ENCODE measurements at places on chromosomes 5 and 9.

GRCh38 chr5:107630184-107630583 is 40.6 kb downstream of the EFNA5 start:
- DNase-seq = no peak

DNA sequence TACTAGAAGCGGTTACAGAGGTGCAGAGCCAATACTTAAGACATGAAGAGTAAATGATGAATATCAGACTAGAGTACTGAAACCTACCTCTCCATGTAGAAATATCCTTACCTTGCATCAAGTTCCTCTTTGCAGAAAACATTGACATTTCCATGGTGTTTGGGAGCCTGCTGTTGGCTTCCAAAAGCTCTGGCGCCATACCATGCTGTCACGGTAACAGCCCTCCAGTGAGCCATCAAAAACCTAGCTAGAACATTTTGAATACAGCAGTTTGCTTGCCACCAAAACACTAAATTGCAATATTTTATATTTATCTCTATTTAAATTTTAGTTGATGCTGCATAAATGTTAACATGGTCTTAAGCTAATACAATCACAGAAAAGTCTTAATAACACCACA is 144.1 kb upstream of the LRRTM2 start:
- DNase-seq = no peak

- no peak for DNase-seq
These were observed 163.3 kb upstream of the HMHB1 start for GRCh38 chr5:143648696-143649095.

DNA sequence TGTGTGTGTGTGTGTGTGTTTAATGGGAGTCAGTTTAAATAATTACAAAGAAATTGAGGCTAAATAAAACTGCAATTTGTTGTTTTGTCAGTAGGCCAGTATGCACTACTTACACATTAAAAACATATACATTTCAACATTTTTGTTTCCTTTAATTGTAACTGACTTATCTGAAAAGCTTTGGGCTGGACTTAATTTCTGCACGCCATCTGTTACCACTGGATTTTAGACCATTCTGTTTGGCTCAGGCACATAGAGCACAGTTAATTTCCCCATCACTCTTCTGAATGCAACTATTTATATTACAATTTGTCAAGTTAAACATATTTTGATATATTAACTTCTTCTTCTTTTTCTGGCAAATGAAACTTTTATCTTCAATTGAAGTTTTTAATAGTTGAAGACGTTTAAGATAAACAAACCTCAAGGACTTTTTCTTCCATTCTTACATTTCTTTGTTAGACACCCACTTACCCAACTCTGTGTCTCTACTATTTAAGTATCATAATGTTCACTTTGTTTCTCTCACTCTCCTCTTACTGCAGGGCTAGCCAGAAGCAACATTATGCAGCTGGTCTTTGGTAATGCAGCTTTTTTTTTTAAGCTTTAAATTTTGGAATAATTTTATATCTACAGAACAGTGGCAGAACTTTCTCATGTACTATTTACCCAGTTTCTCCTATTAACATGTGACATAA is 253.4 kb upstream of the ANKH start:
- no peak for DNase-seq

DNA sequence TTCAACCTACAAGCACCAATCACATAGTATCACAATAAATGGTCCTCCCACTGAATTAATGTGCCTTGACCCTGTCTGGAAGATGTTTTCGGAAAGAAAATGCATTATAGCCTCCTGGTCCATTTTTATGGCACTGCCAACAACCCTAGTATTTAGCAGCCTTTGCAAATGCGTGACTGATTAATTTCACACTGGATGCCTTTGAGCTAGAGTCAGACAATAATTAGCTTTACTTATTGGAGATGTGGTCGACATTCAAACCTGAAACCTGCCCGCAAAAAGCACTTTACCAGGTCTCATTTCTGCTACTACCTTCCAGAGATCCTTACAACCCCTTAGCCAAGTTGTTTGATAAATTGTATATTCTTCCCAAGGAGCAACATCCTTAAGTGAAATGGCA is 119.3 kb upstream of the DPYSL3 start:
- no peak for DNase-seq

DNA sequence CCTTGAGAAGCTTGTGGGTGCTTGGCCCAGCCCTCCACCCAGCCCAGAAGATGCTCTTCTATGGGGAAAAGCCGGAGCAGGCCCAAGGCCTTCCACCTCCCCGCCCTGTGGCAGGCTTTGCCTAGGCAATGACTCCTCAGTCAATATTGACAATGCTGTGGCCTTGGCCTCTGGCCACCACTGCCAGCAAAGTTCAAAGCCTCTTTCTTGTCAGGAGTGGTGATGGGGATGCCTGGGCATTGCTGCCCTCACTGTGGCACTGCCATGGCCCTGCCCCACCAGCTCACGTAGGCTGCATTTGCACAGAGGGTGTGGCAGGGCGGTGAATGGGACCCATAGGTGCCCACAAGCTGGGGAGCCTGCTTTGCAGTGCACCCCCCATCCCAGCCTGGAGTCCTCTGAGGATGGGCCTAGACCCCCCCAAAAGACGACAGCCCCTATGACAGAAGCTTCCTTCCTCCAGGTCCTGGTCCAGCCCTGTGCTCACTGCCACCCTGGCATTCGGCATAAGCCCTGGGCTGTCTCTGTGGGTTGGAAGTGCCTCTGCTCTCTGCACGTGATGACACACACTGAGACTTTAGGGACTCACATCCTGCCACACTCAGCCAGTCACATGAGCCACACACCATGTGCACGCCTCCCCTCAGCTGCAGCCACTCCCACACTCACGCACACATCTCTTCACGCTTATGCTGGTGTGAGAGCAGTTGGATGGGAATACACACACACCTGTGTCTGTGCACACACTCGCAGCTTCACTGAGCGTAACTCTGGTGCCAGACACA is 31.1 kb downstream of the MORN5 start:
- DNase-seq = no peak

- DNase-seq = no peak
These were observed 107.0 kb upstream of the CTSL start for GRCh38 chr9:87618931-87619330.

DNA sequence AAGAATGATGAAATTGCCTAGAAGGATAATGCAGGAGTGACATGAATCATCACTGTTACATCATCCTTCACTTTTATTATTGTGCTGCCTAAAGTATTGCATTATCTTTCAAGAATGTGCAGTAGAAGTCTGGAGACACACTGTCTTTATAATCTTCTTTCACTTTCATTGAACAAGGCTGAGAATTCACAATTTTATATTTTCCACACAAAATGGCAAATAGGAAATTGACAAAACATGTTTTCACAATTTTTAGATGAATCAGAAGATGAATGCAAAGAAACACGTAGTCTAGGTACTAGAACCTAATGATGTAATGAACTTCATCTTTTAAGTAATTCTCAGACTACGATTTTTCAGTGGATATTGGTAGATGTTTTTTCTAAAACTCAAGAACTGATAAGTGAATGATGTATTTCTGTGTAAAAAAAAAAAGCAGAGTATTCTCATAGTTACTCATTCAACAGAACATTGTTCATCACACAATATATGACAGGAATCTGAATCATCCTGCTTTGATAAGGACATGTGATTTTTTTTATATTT is 131.5 kb upstream of the GRHPR start:
- no peak for DNase-seq

- no peak for DNase-seq
These were observed 57.6 kb downstream of the FOXD1 start for GRCh38 chr5:73390972-73391371.

- DNase-seq = no peak
These were observed 1.0 kb upstream of the UBTD2 start for GRCh38 chr5:172284611-172284980.

DNA sequence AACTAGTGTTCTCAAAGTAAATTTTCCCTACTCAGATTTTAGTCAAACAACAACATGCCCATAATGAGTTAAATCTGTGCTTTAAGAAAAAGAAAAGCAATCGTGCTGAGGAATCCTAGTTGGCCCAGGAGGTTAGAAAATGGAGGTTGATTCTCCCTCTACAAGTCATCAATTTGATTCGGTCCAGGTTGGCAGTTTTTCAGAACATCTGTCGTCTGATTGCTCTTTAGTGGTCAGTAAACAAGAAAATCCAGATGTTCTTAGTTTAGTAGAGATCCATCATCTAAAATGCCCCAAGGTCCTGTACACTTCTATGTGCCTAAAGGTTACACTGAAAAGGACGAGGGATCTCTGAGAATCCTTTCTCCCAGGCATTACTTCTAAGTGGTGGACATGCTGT is 659.2 kb downstream of the MTRR start:
- DNase-seq = no peak

- DNase-seq = no peak
These were observed 363.4 kb upstream of the SLC30A5 start for GRCh38 chr5:68730220-68730978.

DNA sequence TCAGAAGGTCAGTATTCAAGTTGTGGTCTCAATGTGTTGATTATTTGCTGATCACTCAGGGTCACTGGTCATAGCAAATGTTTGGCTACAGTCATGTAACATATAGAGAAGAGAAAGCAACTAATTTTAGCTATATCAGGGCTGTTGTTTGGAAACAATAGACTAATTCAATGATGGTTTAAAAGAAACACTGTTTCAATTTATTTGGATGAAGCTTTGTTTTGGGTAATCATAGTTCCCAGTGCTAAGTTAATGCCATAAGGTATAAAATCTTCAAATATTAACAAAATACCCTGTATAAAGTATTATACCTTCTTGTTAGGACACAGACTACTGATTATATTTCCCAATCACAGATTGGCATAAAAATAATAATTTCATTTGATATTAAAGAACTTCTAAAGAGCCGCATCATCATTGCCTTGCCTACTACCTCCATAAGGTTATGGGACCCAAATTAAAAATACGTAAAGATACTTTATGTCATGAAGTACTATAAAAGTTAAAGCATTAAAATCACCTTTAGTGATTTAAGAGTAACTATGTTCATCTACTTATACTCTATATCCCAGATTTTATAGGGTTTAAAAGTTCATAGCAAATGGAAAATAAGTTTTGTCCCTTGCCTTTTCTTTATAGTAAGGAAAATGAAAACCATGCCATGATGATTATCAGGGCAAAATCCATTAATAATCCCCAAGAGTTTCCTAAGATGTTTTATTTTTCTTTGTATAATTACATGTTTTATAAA is 6.0 kb downstream of the NR3C1 start:
- DNase-seq = no peak

GRCh38 chr5:156232251-156232869 is 94.6 kb upstream of the SGCD start:
- DNase-seq = no peak

GRCh38 chr5:168591302-168592013 is 12.3 kb upstream of the PANK3 start:
- no peak for DNase-seq

- DNase-seq = no peak
These were observed 266.0 kb upstream of the TRIM32 start for GRCh38 chr9:116420993-116421538.

- no peak for DNase-seq
These were observed 115.9 kb downstream of the DROSHA start for GRCh38 chr5:31415960-31416359.

- DNase-seq = peak; percentile 46
These were observed at the start of gene TUT7 for GRCh38 chr9:86354011-86354817. Gene TUT7 (minus strand): TSS chr9:86354410. CDS start chr9:86353199, 1,211 bp downstream.

GRCh38 chr5:78887384-78888118 is 97.6 kb downstream of the ARSB start:
- no peak for DNase-seq

- DNase-seq = no peak
These were observed 296 bp downstream of the ZSWIM6 start for GRCh38 chr5:61332358-61332749.

GRCh38 chr5:78483809-78484521 is 123.5 kb downstream of the SCAMP1 start:
- DNase-seq = no peak

GRCh38 chr5:8429778-8430758 is 561.1 kb downstream of the MTRR start:
- DNase-seq = no peak

- DNase-seq = no peak
These were observed 13.4 kb downstream of the OLFML2A start for GRCh38 chr9:124790301-124790700.

GRCh38 chr9:98018347-98018746 is 35.2 kb downstream of the ANP32B start:
- no peak for DNase-seq
